Testis (tissue), 5 donors: ENCODE measurements at places on chromosomes 16 and 17. TPM values are rescaled to one million over a fixed set of nuclear protein-coding genes. Genes with fewer than 3 reads are reported as not detected.

- H3K4me1 ChIP-seq, result no peaks in the 10 kb centered on the region
- no peak for DNase-seq
- no peaks in the 10 kb centered on the region for H3K27me3 ChIP-seq
- no peaks in the 10 kb centered on the region for H3K36me3 ChIP-seq
- H3K27ac ChIP-seq, result no peak overlapping the region
These were observed 164.8 kb upstream of the DYNLRB2 start for GRCh38 chr16:80375973-80376372.

KRT12 gene
- total RNA-seq, result 0.63 TPM

GRCh38 chr17:35895636-35896587 lies 15.8 kb upstream of the CCL5 start:
- no peak overlapping the region for H3K27ac ChIP-seq
- H3K36me3 ChIP-seq, result no peaks in the 10 kb centered on the region
- H3K27me3 ChIP-seq, result no peaks in the 10 kb centered on the region
- no peak for DNase-seq
- H3K4me1 ChIP-seq, result no peaks in the 10 kb centered on the region
- H3K4me3 ChIP-seq, result no peak overlapping the region

SMIM5 gene
- 2.0 TPM for total RNA-seq

PRSS21 gene
- 130 TPM for total RNA-seq

TMIGD1 gene
- total RNA-seq, result not detected

- no peak overlapping the region for H3K4me3 ChIP-seq
- H3K4me1 ChIP-seq, result no peaks in the 10 kb centered on the region
- H3K27me3 ChIP-seq, result no peaks in the 10 kb centered on the region
- no peaks in the 10 kb centered on the region for H3K36me3 ChIP-seq
These were observed 41.3 kb downstream of the ABCA10 start for GRCh38 chr17:69187294-69187693.

GRCh38 chr16:6957681-6958080 lies 375.0 kb upstream of the RBFOX1 start:
- H3K4me3 ChIP-seq, result no peak overlapping the region
- no peak for DNase-seq
- H3K27ac ChIP-seq, result no peak overlapping the region
- H3K27me3 ChIP-seq, result no peaks in the 10 kb centered on the region
- H3K4me1 ChIP-seq, result no peaks in the 10 kb centered on the region

ZNF597 gene
- total RNA-seq, result 9.1 TPM

- no peaks in the 10 kb centered on the region for H3K36me3 ChIP-seq
- H3K4me1 ChIP-seq, result peaks cover 9% of the 10 kb centered on the region
- H3K4me3 ChIP-seq, result no peak overlapping the region
- H3K27ac ChIP-seq, result no peak overlapping the region
These were observed 61.2 kb downstream of the ENGASE start for GRCh38 chr17:79135628-79136405.

KRTAP2-1 gene
- total RNA-seq, result not detected

GRCh38 chr17:57397402-57397801 lies 141.1 kb downstream of the MSI2 start:
- no peaks in the 10 kb centered on the region for H3K36me3 ChIP-seq
- H3K27me3 ChIP-seq, result no peaks in the 10 kb centered on the region
- H3K4me1 ChIP-seq, result peaks cover 5% of the 10 kb centered on the region
- H3K4me3 ChIP-seq, result no peak overlapping the region
- H3K27ac ChIP-seq, result no peak overlapping the region

- H3K4me1 ChIP-seq, result peaks cover 10% of the 10 kb centered on the region
- H3K36me3 ChIP-seq, result no peaks in the 10 kb centered on the region
- no peak overlapping the region for H3K4me3 ChIP-seq
- no peak overlapping the region for H3K27ac ChIP-seq
These were observed 25.3 kb upstream of the WIPI1 start for GRCh38 chr17:68482576-68483041.

DNA sequence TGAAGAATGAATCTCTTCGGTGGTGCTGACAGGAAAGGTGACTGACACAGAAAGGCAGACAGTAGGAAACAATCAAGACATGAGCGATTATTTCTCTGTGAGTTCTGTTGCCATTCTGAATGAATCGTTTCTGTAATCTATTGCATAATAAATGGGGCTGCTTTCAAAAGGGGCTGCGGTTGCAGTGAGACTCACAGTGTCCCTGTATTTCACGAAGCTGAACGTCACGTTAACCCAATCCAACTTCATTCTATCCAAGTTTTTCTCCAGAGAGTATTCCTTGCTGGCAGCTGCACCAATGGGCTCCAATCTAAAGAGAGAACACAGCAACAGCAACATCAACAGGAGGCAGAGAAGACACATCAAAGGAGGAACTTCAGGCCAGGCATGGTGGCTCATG lies 75.4 kb downstream of the DNAH3 start:
- DNase-seq, result no peak
- no peaks in the 10 kb centered on the region for H3K27me3 ChIP-seq
- H3K4me3 ChIP-seq, result no peak overlapping the region
- H3K27ac ChIP-seq, result no peak overlapping the region
- H3K4me1 ChIP-seq, result no peaks in the 10 kb centered on the region
- no peaks in the 10 kb centered on the region for H3K36me3 ChIP-seq

METTL9 gene
- total RNA-seq, result 70.5 TPM

DNA sequence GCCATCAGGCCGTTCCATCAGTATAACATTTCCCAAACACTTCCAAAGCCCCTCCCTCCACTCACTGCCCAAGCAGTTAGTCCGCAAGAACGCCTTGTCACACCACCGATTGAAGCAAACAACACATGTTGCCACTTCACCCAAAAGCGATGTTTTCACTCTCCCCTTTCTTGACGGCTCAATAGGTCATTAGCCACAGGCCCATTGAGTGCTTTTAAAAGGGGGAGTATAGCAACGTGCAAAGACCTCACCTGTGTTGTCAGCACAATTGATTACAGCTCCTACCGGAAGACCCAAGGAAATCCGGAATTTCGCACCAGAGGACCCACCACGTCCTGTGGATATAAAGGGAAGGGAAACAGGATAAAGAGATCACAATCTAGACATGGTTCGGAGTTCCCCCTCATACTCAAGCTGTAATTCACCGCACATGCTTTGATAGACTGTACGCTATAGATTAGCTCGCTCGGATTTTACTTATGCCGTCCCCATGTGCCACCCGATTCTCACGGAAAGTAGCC lies 690 bp downstream of the RPL23 start:
- H3K27ac ChIP-seq, result peak overlapping the region; percentile 96
- peak overlapping the region; percentile 67 for H3K4me3 ChIP-seq
- no peak for DNase-seq
- no peaks in the 10 kb centered on the region for H3K27me3 ChIP-seq

PERCC1 gene
- 0.31 TPM for total RNA-seq

C16orf96 gene
- total RNA-seq, result 15.1 TPM

DNA sequence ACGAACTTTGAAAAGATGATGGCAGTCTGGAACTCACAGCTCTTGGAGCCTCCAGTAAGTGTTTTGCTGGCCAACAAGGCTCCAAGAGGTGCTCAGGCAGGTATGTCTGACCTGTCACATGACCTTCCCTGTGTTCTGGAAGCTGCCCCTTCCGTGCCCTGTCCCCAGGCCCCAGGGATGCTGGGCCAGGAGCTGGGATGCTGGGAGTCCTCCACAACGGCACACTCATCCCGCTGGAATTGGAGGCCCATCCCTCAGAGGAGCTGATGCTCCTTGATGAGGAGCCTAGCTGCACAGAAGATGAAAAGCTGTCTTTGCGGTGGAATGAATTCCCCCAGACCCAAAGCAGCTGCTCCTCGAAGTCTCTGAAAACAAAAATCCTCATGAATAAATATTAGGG lies 47.8 kb downstream of the HOXB1 start:
- H3K36me3 ChIP-seq, result no peaks in the 10 kb centered on the region
- no peak for DNase-seq
- no peaks in the 10 kb centered on the region for H3K27me3 ChIP-seq
- H3K27ac ChIP-seq, result no peak overlapping the region

DNA sequence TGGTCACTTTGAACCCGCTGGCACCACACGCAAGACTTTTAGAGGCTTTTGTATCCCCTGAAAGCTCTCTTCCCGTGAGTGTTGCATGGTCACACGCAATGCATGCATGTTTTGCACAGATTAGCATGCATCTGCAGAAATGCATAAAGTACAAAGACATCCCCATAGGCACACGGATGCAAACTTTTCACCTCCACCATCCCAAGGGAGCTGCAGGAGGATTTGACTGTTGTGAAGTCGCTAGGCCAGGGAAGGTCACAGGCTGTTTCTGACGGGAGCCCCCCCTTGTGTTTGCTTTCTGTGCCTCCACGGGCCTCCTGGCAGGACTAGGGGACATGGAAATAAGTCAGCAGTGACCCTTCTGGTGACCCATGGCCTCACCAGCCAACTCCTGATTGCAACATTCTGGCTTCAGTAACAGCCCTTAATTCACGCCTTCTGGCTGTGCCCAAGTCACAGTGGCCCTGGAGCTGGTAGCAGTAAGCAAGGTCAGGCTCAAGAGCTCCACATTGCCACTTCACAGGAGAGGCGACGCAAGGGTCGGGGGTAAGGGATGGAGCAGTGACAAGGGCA lies 45.1 kb downstream of the SOX9 start:
- peak; percentile 30 for DNase-seq
- H3K27me3 ChIP-seq, result no peaks in the 10 kb centered on the region
- no peaks in the 10 kb centered on the region for H3K36me3 ChIP-seq
- no peak overlapping the region for H3K4me3 ChIP-seq
- no peaks in the 10 kb centered on the region for H3K4me1 ChIP-seq

TLCD3A gene
- total RNA-seq, result 5.8 TPM

DNA sequence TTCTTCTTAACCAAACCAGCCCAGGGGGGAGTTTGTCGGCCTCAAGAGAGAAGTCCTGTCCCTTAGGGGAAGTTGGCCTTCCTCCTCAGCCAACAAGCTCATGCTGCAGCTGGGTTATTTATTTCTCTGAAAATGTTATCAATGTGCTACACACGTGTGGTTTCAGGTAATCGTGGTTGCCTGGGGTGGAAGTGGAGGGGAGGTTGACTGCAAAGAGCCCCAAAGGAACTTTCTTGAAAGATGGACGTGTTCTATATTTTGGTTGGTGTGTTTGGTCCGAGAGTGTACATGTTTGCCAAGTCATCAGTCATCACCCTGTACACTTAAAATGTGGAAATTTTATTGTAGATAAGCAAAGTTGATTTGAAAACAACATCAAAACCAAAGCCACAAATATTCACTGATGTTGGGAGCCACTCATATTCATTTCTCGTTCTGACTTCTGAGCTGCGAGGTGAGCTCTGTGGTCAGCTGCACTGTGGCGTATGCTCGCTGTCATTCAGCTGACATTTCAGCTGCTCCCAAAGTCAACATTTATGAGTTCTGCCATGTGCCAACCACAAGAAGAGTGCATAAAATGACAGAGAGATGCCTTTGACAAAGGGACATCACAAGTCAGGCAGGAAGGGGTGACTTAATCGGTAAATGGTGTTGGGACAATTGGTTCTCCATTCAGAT lies 26.5 kb upstream of the ADGRG1 start:
- no peaks in the 10 kb centered on the region for H3K4me1 ChIP-seq
- H3K27ac ChIP-seq, result no peak overlapping the region
- no peak overlapping the region for H3K4me3 ChIP-seq

DNA sequence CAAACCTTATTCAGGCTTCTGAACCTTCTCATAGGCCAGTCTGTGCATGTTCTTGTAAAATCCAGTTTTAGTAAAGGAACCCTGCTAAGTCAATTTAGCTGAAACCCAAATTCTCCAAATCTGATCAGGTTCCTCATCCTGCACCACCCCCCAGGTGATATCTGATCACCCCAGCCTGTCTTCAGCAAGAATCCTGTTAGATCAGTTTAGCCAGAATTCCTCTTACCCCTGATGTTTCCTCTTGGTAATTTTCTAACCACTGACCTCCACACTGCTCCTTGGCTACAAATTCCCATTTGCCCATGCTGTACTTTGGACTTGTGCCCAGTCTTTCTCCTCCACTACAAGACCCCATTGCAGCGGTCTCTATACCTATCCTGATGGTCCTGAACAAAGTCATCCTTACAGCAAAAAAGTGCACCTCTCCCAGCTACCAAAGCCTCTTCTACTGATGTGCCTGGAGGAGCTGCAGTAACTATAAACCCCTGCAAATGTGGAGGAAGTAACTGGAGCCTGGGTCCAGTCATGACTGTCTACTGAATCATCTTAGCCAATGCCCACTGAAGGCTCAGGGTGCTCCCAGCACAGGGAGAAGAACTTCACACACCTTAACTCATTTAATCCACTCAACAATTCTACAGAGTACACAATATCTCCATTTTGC lies 23.8 kb downstream of the TEX14 start:
- DNase-seq, result no peak
- no peaks in the 10 kb centered on the region for H3K36me3 ChIP-seq
- H3K4me3 ChIP-seq, result no peak overlapping the region
- H3K4me1 ChIP-seq, result no peaks in the 10 kb centered on the region
- no peak overlapping the region for H3K27ac ChIP-seq
- H3K27me3 ChIP-seq, result no peaks in the 10 kb centered on the region

GRCh38 chr16:75868636-75869632 lies 142.6 kb upstream of the CPHXL start:
- H3K36me3 ChIP-seq, result no peaks in the 10 kb centered on the region
- no peak overlapping the region for H3K4me3 ChIP-seq
- H3K27ac ChIP-seq, result no peak overlapping the region
- no peak for DNase-seq

DNA sequence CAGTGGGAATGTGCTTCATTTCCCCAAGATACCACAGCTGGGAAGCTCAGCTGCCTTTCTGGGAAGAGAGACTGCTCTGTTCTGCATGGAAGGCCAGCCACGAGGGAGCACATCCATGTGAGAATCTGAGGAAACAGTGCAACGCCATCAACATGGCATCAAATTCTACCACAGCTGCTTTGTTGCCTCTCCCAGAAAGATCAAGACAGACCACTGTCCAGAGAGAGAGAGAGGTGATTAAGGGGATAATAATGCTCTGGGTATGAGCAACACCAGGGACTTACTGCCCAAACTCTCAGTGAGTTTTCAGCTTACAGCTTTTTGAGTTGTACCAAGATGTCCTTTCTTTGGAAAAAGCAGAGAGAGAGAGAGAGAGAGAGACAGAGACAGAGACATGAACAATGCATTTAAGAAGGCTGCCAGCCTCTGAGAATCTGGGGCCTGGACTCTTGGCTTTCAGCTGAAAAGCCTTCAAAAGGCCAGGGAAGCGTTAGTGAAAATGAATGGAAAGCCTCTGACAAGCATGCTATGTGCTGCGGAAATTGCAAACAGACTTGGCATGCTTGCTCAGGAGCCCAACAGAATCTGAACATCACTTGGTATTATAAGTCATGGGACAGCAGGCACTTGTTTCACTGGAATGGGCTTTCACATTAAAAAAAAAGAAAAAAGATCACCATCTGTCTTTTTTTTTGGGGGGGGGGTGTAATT lies 223.1 kb downstream of the MAP2K6 start:
- no peak for DNase-seq
- no peaks in the 10 kb centered on the region for H3K27me3 ChIP-seq
- H3K36me3 ChIP-seq, result no peaks in the 10 kb centered on the region
- no peaks in the 10 kb centered on the region for H3K4me1 ChIP-seq
